ENCODE measurements at places on chromosomes 3 and 15.

DNA sequence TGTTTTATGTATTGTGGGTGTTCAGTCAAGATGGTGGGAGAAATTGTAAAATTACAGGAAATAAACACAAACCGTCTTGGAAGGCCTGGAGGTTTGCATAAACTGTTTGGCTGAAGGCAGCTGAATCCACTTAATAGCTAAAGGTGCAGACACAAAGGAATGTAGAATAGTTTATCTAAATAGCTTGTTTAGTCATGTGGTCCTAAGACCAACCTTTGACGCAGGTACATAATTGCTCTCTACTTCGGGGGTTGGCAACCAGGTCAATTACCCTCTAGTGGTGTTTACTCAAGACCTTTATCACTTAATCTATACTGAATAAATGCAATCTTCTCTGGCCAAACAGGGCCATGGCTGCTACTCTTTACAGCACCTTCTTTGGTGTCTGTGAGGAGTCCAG is 502.8 kb downstream of the IGSF11 start:
- DNase-seq: no peak

DNA sequence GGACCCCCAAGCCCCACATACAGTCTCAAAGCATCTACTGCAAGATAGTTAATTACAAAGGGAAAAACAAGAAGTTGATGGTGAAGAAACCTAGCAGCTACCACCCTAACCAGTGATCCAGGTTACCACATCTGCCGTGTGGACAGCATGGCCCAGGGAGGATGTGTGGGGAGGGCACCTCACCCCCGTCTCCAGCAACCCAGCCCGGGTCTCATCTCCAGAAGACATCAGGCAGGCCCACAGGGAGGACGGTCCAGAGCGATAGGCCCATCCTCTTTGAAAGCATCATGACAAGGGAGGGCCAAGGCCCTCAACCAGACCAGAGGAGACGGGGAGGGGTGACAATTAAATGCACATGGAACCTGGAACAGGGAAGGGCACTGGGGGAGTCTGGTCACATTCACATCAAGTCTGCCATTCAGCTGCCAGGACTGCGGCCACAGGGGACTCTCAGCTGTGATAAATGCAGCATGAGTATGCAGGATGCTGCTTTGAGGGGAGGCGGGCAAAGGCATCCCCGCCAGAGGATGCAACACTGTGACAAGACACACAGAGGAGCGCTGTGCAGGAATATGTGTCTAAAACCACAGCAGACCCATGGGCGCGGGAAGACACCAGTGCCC is 18.8 kb downstream of the ZXDC start:
- DNase-seq: no peak

- DNase-seq: no peak
Measured at GRCh38 chr3:108966773-108967172, 13.1 kb upstream of the GUCA1C start.

GRCh38 chr3:17014709-17015108 is 130.0 kb downstream of the PLCL2 start:
- no peak for DNase-seq

DNA sequence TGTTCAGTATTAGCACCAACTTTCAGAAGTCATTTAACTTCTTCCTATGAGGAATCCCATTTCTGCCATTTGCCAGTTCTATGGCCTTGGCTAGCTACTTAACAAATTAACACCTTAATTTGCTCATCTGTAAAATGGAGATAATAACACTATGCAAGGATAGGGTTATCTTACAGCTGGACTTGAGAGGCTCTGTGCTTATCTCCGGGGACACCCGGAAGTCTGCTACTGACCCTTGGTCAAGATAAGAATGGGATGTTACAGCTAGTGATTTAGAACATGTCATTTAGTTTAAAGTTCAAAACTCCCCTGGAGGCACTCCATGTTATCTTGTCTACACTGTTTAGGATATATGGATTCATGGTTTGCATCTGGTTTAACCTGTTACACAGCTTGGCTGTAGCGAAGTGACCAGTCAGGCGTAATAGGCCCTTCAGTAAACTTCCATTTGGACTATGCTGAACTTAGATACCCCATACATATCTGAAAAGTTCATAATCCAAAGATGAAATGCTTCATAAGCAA is 156.0 kb upstream of the CD96 start:
- no peak for DNase-seq

GRCh38 chr3:16119887-16120286 is 54.6 kb upstream of the GALNT15 start:
- DNase-seq: no peak

- no peak for DNase-seq
Measured at GRCh38 chr3:149632225-149632624, 25.6 kb downstream of the WWTR1 start.

- DNase-seq: no peak
Measured at GRCh38 chr15:66822114-66822513, 120.1 kb downstream of the SMAD6 start.

GRCh38 chr15:95684693-95685115 is 645.8 kb upstream of the NR2F2 start:
- DNase-seq: no peak

GRCh38 chr3:142501004-142501926 is 53.4 kb upstream of the XRN1 start:
- DNase-seq: no peak

- no peak for DNase-seq
Measured at GRCh38 chr3:77475507-77475906, 435.6 kb downstream of the ROBO2 start.

DNA sequence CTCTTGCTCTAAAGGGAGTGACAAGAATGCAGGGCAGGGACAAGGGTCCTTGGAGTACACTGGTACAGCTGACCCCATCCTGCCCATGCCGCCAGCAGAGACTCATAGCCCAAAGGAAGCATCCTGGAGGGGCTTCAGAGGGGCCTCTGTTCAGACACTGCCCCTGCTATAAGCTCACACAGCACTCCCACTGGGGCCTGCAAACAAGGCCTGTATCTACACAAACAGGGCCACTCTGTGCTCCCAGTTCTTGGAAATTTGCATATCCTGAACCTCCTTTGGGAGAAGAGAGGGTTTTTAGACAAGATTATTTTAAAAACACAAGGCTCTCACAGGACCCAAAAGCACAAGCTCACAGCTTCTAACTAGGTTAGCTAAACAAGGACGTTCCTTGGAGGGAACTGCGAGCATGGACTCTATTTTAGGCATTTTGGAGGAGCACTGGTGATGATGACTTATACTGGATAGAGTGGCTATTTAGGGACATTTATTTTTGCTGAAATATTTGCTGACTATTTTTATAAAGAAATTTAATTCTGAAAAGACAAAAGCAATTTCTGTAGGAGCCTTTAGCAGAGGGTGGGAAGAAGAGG is 16.4 kb upstream of the ANKRD34C start:
- DNase-seq: no peak

GRCh38 chr3:51887620-51888019 is 12.2 kb upstream of the IQCF5 start:
- DNase-seq: no peak

DNA sequence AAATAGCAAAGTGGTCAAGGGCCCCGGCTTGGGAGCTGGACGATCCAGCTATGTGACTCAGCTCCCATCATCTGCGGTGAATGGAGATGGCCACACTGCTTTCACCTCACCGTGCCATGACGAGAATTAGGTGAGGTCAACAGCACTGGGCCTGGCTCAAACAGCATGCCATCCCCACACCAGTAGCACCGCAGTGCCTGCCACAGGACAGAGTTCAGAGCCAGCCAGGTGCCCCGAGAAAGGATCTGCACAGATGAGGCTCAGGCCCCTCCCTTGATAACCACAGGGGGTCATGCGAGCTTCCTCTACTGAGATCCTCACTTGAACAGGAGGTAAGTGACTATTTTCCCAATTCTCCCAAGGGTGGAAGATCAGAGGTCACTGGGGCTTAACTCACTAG is 29.4 kb downstream of the ZXDC start:
- DNase-seq: no peak

DNA sequence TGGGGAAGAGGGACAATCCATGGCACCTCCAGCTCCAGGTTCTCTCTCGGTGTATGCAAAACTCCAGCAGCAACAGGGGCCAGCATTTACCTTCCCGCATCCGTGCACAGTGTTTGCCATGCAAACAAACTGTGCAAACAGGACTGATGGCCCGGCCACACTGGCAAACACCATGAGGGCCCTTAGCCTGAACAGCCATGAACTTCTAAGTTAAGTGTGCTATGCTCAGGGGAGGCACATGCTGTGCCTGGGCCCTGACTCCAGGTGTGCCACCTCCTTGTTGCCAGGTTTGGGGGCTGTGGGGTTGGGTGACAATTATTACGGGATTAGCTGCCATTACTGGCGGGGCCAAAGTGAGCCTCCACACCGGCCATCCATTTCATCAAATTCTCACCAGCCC is 57.5 kb downstream of the CACNA2D2 start:
- DNase-seq: no peak

- DNase-seq: no peak
Measured at GRCh38 chr15:40010686-40011085, 28.3 kb downstream of the SRP14 start.

- DNase-seq: no peak
Measured at GRCh38 chr3:135495891-135496290, 469.6 kb upstream of the PPP2R3A start.

- no peak for DNase-seq
Measured at GRCh38 chr3:126268866-126269265, 88.3 kb downstream of the KLF15 start.

DNA sequence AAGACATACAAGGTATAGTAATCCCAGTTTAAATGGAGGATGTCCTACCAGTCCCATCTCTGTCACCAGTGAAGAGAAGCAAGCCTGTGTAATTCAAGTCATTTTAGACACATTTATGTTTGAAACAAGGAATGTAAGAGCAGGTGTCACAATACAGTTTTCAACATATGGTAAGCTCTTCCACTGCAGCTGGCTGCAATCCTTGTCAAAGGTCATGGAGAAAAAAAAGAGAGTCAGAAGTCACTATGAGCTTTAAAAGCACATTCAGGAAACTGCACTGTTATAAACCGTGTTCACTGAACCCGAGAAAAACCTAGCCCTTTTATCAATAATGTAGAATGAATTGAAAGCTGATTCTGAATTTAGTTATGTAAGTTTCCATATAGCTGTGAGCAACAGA is 206.4 kb downstream of the NAALADL2 start:
- no peak for DNase-seq

DNA sequence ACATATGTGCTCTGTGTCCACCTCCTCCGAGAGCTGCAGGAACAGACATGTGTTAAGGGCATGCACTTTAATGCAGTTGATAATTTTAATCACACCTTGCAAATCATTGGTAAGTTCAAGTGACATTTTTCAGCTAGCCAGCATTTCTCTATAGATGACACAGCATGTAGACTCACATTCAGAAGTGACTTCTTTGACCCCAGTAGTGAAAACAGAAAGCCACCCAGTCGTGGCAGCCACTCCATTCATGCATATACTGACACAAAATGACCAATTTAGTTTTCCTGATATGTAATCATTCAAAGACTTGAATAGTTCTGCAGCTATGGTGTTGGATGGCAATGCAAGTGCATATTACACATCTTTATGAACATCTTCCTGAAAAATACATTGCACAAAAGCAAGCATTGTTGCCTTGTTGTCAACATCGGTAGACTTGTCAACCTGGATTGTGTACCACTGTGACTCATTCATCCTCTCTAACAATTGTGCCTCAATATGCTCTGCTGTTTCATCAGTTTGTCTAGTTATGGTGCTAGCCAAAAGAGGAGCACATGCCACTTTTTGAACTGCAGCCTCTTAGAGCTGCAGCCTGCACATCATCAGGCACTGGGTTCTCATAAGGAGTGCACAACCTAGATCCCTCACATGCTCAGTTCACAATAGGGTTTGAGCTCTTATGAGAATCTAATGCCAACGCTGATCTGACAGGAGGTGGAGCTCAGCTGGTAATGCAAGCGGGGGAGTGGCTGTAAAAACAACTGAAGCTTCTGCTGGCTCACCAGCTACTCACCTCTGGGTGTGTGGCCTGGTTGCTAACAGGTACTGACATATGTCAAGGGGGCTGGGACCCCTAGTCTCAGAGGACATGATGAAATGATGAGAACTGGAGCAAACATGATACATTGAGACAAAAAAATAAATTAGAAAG is 622.0 kb downstream of the PYDC2 start:
- DNase-seq: no peak

DNA sequence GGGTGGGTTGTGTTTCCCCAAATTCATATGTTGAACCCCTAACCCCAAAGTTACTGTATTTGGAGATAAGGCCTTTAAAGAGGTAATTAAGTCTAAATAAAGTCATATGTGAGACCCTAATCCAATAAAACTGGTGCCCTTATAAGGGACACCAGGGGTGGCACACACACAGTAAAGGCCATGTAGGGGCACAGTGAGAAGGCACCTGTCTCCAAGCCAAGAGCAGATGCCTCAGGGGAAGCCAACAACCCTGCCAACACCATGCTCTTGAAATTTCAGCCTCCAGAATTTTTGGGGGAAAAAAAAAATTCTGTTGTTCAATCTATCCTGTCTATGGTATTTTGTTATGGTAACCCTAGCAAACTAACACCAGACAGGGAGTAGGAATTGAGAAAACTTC is 1.5 kb upstream of the GMNC start:
- DNase-seq: no peak

DNA sequence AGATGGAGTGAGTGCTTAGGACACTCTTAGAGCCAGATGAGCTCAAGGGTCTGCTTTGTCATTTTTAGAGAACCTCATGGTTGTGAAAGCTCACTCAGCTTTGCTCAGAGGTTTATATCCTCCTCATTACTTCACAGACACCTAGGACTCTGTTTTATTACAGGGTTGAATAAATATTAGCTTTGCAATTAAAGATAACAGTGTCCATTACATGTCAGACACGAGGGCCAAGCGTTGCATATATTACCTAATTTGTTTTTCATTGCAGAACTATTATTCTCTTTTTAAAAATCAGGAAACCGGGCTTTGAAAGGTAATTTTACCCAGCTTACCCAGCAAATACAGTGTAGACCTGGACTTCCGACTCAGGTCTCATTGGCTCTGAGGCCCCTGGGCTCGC is 16.1 kb downstream of the MAP6D1 start:
- DNase-seq: no peak

- no peak for DNase-seq
Measured at GRCh38 chr3:122728186-122728585, 47.5 kb downstream of the PARP14 start.

DNA sequence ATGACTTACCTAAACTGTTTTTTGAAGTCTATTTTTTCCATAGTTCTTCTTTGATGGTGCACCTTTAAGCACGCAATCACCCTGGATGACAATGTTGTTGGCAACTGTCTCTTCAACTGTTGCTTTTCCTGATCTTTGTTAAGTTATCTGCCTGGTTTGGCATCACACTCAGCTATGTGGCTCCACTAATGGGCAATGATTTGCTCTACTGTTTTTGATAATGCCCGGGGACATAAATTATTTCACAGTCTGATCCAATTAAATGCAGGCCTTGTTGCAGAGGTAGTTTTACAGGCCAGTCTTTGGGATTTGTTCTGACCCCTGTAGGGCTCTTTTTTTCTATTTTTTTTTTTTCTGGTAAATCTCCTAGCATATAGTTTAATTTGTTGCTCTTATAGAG is 436.3 kb downstream of the ZNF385D start:
- no peak for DNase-seq

DNA sequence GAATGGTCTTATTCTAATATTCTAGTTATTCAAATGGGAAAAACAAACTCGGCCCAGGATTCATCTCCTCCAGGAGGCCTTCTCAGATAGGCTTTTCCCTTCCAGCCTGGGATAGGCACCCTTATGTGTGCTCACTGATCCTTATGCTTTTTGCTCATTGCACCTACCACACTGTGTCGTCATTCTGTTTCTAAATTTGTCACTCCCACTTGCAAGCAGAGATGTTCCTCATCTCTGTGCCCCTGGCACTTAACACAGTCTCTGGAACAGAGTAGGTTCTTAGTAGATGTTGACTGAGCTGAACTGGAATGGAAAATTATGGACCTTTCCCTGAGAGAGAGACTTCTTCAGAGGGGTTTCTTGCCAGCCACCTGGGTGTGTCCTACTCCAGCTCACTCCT is 18.7 kb upstream of the SPG11 start:
- no peak for DNase-seq

Data from SK-N-MC (cell line).